ENCODE measurements at places on chromosomes 4 and X. TPM values are rescaled to one million over a fixed set of nuclear protein-coding genes. Genes with fewer than 3 reads are reported as not detected.

Gene NPNT
- not detected for total RNA-seq

Gene MAGEA11
- total RNA-seq: not detected

Gene WNK3
- total RNA-seq: 0.21 TPM

Gene ARL9
- 0.55 TPM for total RNA-seq

Gene INPP4B
- total RNA-seq: 23.5 TPM

Gene PAGE4
- not detected for total RNA-seq

DNA sequence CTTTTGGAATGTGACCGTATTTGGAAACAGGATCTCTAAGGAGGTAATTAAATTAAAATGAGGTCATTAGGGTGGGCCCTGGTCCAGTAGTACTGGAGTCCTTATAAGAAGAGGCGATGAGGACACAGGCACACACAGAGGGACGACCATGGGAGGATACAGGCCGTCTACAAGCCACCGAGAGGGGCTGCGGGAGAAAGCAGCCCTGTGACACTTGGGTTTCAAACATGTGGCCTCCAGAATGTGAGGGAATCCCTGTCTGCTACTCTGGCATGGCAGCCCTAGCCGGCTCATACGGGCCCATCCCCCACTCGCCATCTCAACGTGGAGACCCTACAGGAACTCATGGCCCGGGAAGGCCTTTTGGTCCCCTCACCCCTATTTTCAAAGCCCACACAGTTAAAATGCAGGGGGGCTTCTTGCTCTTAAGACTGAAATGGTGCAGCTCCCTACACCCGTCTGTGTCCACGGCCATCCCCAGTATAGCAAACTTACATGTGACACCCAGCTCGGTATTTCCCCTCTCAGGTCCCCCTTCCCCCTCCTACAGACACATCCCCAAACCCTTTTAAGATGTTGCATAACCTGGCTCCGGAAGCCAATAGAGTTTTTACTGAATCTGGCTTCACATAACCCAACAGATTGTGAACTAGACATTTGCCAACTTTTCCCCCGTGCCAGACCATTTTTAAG lies 124.1 kb upstream of the TBL1X start:
- H3K27ac ChIP-seq: peak overlapping the region; percentile 91
- DNase-seq: peak; percentile 43
- peak overlapping the region; percentile 71 for H3K4me3 ChIP-seq
- peaks cover 27% of the 10 kb centered on the region for H3K4me1 ChIP-seq
- H3K36me3 ChIP-seq: no peaks in the 10 kb centered on the region
- no peaks in the 10 kb centered on the region for H3K27me3 ChIP-seq

DNA sequence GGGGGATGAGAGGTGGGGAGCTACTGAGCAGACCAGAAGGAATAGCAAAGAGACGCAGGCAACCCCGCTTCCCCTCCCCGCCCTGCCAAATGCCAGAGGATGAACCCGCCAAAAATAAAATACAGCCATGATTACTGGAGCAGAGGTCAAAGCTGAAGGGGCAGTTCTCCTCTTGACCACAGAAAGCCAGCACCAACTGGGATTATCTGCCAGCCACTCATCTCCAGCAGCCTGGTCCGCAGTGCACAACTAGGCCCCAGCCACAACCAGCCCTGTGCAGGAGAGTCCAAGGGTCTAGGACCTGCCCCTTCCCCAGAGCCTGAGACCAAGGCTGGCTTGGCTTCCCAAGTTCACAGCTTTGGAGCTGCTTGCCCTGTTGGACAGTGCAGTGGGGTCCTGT lies 67.4 kb upstream of the BCOR start:
- H3K27ac ChIP-seq: no peak overlapping the region
- no peaks in the 10 kb centered on the region for H3K36me3 ChIP-seq
- no peak overlapping the region for H3K4me3 ChIP-seq
- DNase-seq: no peak

- no peaks in the 10 kb centered on the region for H3K27me3 ChIP-seq
- peaks cover 9% of the 10 kb centered on the region for H3K4me1 ChIP-seq
- H3K27ac ChIP-seq: peak overlapping the region; percentile 47
- no peak overlapping the region for H3K4me3 ChIP-seq
These were observed 225.2 kb upstream of the PGRMC2 start for GRCh38 chr4:128512767-128513322.

GRCh38 chr4:182894681-182895275 lies 22.4 kb downstream of the DCTD start:
- H3K36me3 ChIP-seq: peaks cover 32% of the 10 kb centered on the region
- no peaks in the 10 kb centered on the region for H3K27me3 ChIP-seq
- H3K4me3 ChIP-seq: no peak overlapping the region
- no peaks in the 10 kb centered on the region for H3K4me1 ChIP-seq
- no peak overlapping the region for H3K27ac ChIP-seq
- peak; percentile 19 for DNase-seq

DNA sequence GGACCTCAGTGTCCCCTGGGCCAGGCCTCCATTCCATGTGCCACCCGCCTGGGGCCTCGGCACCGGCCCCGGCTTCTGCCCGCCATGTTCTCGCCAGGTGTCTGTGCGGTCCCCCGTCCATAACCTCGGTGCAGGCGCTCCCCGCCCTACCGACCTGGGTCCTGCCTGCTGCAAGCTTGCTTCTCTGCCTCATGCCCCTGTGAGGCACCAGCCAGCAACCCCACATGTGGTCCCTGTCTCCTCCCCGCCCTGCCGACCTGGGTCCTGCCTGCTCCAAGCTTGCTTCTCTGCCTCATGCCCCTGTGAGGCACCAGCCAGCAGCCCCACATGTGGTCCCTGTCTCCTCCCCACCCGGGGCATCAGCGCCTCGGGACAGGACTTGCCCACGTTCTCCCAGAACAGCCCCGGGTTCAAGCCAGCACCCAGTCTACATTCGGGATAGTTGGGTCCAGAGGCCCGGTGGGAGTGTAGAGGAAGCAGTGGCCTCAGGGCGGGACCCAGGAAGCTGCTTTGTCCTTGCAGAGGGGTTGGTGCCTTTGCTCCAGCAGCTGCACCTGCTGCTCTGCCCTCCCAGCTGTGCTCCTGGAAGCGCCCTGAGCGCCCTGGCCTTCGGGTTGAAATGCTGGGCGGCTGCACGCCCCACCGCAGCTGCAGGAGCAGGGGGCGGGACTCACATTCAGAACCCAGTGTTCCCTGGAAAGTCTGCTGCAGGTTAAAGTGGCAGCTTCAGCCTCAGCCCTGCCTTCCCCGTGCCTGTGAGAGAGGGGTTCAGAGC lies 20.1 kb upstream of the UVSSA start:
- peaks cover 18% of the 10 kb centered on the region for H3K36me3 ChIP-seq
- no peaks in the 10 kb centered on the region for H3K27me3 ChIP-seq
- no peak for DNase-seq
- no peak overlapping the region for H3K4me3 ChIP-seq
- no peak overlapping the region for H3K27ac ChIP-seq

- peaks cover 13% of the 10 kb centered on the region for H3K27me3 ChIP-seq
- no peak for DNase-seq
- no peaks in the 10 kb centered on the region for H3K4me1 ChIP-seq
These were observed 25.9 kb downstream of the ENPEP start for GRCh38 chr4:110501826-110502225.

GRCh38 chrX:55487143-55487542 lies 2.5 kb downstream of the USP51 start:
- H3K4me3 ChIP-seq: no peak overlapping the region
- peaks cover 3% of the 10 kb centered on the region for H3K4me1 ChIP-seq
- DNase-seq: no peak
- H3K27ac ChIP-seq: no peak overlapping the region

- H3K4me3 ChIP-seq: peak overlapping the region; percentile 53
- H3K4me1 ChIP-seq: peaks cover 40% of the 10 kb centered on the region
- peak; percentile 87 for DNase-seq
- H3K36me3 ChIP-seq: peaks cover 2% of the 10 kb centered on the region
These were observed 124.2 kb downstream of the NFKB1 start for GRCh38 chr4:102625232-102625930.

Measured in activated CD8-positive, alpha-beta memory T cell treated with anti-CD3 and anti-CD28 coated beads, Interleukin-2, amount 10 ng/mL, durations not matched to agents 7 days and 5 days (primary cell).